ENCODE measurements at places on chromosomes 5 and 9. TPM values are rescaled to one million over a fixed set of nuclear protein-coding genes. Genes with fewer than 3 reads are reported as not detected.
A peak's percentile ranks its signal among the peaks of the same experiment; 100 is the strongest.

DNA sequence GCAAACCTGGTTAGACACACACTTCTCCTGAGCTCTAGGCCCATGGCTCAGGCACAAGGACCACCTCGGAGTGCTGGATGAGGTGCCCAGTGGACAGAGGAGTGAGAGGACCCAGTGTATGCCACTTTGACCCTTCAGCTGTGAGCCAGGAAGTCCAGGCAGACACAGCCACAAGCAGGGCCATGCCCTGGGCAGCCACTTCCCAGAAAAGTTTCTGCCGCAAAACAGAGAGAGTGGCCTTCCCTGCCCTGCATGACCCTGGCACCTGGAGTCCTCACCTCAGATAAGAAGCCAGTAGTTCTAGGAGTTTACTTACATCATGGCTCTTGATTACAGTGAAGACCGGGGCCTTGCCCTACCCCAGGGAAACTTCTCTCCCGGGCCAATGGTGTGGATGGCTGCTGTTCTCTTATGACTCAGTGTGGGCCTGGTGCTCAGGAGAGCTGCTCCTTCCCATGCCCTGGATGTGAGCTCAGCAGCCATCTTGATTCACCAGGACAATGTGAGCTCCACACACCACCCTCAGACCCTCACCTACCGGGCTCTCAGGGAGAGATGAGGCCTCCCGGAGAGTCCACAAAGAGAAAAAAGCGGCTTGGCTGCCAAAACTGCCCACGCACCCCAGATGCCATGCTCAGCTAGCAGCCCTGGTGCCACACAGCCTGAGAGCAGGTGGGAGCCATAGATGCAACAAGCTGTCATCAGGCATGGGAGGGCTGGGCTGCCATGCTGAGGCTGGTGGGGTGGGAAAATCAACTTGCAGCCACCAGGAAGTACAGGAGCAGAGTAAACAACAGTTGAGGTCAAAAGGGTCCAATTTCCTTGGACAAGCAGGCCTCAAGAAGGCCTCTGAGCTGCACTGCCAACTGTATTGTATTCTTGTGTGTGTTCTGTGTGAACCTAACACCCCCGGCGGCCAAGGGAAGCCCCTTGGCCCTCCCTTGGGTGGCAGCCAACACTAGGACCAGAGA lies 11.7 kb upstream of the IRF1 start:
- no peak for DNase-seq

DNA sequence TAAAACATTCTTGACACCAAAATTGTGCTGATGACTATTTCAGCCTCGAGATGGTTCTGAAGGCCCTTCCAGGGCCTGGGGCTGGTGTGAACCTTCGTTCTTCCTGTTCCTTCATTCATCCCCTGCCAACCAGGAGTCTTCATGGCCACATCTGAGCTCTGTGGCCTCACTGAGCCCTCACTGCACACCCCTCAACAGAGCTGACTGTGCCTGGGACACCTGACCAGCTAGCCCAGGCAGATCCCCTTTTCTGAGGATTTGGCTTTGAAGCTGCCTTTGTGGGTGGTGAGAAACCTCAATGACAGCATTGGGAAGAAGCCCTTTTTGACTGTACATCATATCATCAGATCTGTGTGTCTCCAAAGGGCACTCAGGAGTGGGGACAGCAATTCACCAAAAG lies 13.8 kb downstream of the AK8 start:
- no peak for DNase-seq

DNA sequence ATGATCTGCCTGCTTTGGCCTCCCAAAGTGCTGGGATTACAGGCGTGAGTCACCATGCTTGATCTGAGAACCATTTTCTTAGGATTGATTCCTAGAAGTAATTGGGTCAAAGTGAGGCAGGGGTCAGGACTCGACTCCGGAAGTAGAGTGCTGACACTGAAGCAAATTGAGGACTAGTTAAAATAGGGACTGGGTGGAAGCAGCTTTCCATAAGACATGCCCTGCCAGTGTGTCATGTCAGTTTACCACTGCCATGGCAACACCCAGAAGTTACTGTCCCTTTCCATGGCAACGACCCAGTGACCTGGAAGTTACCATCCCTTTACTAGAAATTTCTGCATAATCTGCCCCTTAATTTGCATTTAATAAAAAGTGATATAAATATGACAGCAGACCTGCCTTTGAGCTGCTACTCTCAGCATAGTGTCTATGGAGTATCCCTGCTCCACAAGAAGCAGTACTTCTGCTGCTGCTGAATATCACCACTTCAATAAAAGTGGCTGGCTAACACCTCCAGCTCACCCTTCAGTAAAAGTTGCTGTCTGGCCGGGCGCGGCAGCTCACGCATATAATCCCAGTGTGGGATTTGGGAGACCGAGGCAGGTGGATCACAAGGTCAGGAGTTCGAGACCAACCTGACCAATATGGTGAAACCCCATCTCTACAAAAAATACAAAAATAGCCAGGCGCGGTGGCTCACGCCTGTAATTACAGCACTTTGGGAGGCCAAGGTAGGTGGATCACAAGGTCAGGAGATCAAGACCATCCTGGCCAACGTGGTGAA lies 47.8 kb upstream of the JADE2 start:
- DNase-seq, result no peak

DNA sequence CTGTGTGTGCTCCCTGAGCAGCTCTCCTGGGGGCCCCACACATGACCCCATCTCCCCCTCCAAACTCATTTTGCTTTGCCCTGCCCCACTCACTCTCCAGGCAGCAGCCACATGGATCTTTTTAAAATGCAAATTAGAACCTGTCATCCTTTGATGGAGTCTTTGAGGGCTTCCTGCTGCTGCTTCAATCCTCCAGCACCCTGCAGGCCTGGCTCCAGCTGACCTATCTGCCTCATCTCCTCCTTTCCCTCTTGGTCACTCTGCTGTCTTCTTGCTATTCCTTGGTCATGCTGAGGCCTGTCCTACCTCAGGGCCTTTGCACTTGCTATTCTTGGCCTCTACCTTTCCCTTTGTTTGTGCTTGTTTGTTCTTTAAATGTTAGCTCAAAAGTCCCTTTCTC lies 17.9 kb downstream of the NDST1 start:
- no peak for DNase-seq

DNA sequence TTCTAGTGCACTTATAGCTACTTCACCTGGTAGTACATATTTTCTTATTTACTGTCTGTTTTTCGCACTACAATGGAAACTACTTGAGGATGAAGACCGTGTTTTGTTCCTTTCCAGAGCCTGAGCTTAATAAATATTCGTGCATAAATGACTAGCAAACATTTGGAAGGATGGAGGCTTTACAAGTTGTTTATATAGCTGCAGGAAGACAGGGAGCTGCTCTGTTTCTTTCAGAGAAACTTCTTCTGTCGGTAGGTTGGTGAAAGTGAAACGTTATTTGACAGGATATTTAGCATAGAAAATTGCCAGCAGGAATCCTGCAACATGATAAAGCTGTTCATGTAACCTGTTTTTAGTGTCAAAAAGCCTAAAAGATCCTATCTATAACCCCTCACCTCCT lies 210.6 kb downstream of the PCSK5 start:
- no peak for DNase-seq

- DNase-seq, result no peak
Observed at GRCh38 chr9:135456436-135457104, 23.0 kb upstream of the PPP1R26 start.

DNA sequence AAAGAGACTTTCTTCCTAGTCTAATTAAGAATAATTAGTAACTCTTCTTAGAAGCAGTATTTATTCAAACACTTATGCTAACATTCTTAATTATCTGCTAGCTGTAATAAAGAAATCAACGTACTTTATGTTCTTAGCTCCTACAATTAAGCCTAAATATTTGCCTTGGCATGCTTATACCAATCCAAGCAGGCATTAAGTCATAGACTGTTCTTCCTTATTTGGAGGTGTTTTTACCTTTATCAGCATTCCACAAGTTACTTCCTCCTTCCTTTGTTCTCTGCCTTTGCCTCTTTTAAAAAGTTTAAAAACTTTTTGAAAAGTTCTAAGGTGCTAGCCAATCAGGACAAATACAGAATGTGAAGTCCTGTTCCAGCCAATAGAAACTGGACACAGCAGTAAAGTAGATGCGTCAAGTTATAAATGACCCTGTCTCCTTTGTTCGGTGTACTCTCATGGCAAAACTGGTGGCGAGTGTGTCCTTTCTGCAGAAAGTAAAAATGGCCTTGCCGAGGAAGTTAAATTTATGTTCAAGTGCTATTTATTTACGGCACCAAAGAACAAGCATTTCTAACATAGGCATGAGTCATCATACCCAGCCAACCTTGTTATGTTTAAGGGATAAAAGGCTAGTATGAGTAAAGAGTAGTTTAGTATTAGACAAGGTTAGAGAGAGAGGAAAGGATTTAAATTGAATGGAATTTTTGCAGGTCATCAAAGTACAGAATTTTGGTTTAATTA lies 58.6 kb downstream of the GPBP1 start:
- no peak for DNase-seq

- peak; percentile 42 for DNase-seq
Observed at GRCh38 chr9:3240656-3241268, 285.0 kb downstream of the RFX3 start.

- no peak for DNase-seq
Observed at GRCh38 chr5:83548581-83548980, 77.0 kb downstream of the VCAN start.

DNA sequence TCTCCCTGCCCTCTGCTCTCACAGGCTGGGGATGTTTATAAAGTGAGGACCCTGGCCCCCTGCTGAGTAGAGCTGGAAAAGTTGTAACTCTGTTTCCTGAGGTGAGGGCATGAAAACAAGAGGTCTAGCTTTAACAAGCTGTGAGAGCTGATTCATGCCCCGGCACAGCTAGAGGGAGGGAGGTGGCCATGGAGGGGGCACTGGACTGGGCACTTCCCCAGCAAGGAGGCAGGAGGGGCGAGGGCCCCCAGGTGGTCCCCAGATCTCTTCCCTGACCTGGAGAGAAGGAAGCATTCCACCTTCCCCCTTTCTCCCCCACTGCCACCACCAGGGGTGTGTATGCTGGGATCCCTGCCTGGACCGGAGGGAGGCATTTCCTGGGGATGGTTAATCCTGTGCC lies at the start of gene MSMP:
MSMP (minus strand) TSS at position 13 of the 400 bp plus-strand sequence. CDS start 147 bp downstream, outside the sequence.
- DNase-seq, result no peak

- no peak for DNase-seq
Observed at GRCh38 chr9:137656416-137656815, 37.6 kb downstream of the EHMT1 start.

SLC46A2 gene
- 0.12 TPM for polyA plus RNA-seq

GRCh38 chr5:132486318-132487094 lies 4.1 kb downstream of the IRF1 start:
- DNase-seq, result no peak

CD14 gene
- 5.6 TPM for polyA plus RNA-seq

CEL gene
- polyA plus RNA-seq, result 2.8 TPM

DNM1 gene
- 74.6 TPM for polyA plus RNA-seq

PROB1 gene
- 1.7 TPM for polyA plus RNA-seq

- DNase-seq, result no peak
Observed at GRCh38 chr5:56267856-56268255, 34.7 kb upstream of the ANKRD55 start.

PDLIM7 gene
- polyA plus RNA-seq, result 72.7 TPM

DNA sequence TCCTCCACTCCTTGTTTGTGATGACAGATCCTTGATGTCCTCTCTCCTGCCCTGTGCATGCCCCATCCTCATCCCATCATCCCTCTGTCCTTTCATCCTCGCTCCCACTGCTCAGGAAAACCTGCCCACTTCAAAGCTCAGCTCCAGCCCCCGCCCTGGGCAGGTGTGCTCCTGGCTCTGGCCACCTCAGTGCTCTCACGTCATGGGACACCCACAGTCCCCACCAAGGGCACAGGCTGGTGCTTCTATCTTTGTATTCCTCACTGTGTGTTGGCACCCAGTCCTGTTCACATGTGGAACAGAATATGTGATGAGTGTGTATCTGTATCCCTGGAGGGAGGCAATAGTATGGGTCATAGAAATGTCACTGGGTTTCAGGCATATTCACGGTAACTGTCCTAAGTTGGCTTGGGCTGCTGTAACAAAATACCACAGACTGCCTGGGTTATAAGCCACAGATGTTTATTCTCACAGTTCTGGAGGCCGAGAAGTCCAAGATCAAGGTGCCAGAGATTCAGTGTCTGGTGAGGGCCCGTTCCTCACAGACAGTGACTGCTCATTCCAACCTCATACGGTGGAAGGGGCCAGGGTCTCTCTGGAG lies 13.5 kb downstream of the GFPT2 start:
- no peak for DNase-seq

TSSK1B gene
- 0.08 TPM for polyA plus RNA-seq

DNA sequence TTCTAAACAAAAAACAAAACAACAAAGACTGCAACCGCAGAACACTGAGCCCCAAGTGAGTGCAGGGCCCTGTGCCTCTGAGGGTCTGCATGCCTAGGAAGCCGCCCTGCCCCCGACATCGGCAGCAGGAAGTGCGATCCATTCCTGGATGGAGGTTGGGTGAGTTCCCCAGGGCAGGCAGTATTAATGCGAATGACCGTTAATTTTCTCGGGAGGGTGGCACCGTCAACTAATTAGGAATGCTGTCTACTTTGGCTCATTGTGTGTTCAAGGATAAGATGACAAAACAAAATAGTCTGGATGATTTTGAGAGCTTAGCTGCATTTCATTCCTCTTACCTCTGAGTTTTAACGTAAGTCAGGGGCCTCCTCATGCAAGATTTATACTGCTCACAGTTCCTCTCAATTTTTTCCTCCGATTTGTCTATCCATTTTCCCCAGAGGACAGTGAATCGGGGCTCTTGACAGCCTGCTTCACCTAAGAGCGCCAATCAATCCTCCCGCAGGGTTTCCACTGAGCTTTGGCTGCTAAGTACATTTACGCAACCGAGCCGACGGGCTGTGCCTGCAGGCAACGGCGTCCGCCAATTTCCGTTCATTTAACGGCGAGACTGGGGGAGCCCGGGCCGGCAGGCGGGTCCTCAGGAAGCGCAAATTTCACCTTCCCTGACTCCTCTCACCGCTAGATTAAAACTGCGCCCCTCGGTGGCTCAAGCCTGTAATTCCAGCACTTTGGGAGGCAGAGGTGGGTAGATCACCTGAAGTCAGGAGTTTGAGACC lies 2.9 kb upstream of the NXNL2 start:
- DNase-seq, result no peak

DNA sequence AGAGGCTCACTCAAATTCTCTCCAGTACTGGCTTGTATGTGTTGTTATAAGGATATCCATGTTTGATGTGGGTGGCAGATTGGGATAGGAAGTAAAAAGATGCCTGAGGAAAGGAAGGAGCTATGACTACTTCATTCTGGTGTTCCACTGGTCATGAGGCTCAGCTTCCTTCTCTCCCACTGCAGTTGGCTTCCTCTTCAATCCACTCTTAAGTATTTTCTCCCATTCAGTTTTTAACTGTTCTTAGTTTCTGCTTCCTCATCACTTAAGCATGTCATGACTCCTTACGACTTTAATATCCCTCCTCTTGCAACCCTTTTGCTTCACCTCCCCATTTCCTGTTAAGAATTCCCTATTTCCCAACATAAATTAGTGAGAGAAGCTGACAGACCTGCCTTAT lies 81.1 kb downstream of the PJA2 start:
- no peak for DNase-seq

DNA sequence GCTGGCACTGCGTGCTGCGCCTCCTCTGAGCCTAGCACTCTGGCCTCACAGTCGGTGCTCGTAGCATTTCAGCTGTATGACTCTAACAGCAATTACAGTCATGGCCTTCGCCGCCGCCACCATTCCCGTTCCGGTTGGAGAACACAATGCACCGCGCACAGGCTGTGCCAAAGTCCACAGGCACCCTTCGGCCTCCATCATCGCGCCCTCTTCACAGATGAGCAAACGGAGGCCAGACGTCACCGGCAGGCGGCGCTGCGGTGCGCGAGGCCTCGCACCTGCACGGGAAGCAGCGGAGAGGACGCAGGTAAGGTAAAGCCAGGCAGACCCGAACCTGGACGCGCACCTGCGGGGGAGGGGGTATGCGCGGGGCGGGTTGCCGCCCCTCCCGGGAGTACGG lies 128.9 kb downstream of the BARX1 start:
- DNase-seq, result no peak

All from right renal cortex interstitium (tissue), 3 donors.